EL (cell line): ENCODE measurements at places on chromosomes 7 and 10.
A peak's percentile ranks its signal among the peaks of the same experiment; 100 is the strongest.

- no peak for DNase-seq
These were observed 68.4 kb downstream of the ABCC2 start for GRCh38 chr10:99850767-99851340.

DNA sequence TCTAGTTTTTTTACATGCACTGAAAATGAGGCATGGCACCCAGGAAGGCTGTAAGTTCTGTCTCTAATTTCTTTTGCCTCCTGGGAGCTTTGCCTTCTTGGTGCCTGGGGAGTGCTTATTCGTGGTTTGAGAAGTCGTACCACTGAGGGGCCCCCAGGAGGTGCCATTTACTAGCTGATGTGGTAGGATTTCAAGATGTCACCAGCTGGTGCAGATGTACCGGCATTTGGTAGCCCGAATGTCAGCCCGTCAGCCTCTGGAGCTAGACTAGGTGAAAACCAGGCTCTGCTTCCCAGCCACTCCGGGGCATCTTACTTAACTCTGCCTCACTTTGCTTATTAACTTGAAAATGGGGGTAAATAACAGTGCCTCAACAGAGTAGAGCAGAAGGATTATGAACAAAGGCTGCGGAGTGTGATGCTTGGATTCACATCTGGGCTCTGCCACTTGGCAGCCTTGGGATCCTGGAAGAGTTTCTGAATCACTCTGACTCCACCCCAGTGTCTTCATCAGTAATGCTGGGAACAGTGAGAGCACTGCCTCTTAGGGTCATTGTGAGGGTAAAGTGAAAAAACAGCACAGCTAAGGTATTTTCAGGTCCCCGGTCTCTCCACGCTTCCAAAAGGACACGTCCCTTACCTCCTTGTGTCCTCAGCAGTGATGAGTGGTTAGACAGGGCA, 31.4 kb upstream of the BTBD16 start:
- no peak for DNase-seq

DNA sequence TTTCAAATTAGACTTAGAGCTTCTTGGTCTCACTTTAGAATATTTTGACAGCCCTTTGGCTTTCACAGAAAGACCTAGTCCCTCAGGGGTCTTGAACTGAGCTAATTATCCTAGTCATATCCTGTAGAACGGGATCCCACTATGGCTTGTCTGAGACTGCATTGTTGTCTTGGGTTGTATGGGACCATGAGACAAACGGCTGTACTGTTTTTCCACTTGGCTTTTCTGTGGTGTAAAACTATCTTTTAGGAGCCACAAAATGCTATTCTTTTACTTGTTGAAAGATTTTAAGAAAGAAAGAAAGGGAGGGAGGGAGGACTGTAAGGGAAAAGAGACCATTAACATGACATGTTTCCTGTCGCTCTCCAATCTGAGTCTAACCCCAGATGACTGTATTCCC, 432.5 kb downstream of the AUTS2 start:
- no peak for DNase-seq

DNA sequence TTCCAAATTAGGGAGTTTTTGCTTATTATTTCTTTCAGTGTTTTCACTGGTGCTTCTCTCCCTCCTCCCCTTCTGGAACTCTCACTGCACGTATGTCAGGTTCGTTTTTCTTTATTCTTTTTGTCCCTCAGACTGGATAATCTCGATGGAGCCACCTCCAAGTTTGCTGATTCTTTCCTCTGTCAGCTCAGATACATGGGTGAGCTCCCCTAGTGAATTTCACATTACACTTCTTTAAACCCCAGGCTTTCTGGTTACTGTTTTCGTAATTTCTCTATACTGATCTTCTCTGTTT, 20.8 kb upstream of the NCAPG2 start:
- DNase-seq: no peak

DNA sequence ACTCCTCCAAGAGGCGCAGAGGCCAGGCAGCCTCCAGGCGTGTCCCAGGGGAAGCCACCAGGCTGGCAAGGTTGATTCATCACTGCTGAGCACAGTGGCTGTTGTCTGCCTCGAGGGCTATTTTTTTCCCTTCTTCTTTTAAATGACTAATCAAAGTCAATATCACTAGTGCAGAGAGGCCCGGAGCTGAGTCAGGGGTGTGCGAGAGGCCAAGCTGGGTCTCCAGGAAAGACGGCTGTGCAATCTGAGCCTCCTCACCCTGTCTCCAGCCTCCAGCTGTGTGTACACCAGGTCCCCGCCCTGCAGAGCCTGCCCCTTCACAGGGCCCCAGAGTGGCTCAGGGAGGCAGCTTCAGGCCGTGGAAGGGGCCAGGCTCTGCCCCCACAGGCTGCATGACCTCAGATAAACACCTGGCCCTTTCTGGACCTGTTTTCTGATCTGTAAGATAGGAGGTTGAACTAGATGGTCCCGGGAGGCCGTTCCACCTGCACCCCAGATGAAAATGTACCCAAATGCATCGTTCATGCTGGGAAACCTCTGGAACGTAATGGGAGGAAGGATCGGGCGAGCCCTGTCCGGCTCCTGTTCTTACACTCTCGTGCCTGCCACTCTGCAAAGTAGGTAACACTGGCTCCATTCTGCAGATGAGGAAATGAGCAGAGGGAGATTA, 3.7 kb downstream of the STX1A start:
- DNase-seq: peak; percentile 96
